ENCODE measurements at places on chromosomes 4 and X.
A peak's percentile ranks its signal among the peaks of the same experiment; 100 is the strongest.

GRCh38 chr4:35493977-35494376 lies 750.3 kb downstream of the ARAP2 start:
- no peak for DNase-seq

DNA sequence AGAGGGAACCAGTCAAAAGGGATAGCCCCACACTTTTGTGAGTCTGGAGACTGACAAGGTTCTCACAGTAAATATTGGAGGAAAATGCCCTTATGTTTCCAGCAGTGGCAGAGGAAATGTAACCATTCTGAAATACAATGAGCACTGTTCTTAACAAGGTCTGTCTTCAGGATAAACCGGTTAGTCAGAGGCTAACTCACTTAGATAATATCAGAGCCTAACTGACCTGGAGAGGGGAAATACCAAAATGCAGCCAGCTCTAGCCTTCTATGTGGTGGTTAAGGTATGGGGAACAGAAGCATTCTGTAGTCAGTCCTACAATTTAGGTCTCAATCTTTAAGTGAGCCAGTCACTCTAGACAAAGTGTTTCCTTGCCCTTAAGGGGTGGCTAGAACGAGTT lies 70.8 kb downstream of the TBCK start:
- no peak for DNase-seq

GRCh38 chr4:139761461-139761860 lies 95.8 kb downstream of the MGST2 start:
- DNase-seq = no peak

DNA sequence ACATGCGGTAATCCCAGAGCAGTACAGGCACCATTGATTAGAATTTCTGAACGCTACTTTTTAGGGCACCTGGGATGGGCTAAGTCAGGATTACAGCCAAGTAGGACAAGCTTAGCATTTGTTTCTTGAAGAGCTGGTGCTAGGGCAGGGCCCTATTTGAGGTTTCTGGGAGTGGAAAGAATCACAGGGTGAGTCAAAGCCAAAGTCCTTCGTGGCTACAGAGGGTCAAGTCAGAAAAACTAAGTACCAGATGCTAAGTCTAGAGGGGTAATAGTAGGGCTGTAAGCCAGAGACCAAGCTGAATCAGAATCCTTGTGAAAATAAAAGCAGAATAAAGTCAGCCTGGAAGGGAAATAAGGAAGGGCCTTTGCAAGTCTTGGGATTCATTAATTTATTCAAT lies 448.6 kb downstream of the ZIC3 start:
- DNase-seq = no peak

DNA sequence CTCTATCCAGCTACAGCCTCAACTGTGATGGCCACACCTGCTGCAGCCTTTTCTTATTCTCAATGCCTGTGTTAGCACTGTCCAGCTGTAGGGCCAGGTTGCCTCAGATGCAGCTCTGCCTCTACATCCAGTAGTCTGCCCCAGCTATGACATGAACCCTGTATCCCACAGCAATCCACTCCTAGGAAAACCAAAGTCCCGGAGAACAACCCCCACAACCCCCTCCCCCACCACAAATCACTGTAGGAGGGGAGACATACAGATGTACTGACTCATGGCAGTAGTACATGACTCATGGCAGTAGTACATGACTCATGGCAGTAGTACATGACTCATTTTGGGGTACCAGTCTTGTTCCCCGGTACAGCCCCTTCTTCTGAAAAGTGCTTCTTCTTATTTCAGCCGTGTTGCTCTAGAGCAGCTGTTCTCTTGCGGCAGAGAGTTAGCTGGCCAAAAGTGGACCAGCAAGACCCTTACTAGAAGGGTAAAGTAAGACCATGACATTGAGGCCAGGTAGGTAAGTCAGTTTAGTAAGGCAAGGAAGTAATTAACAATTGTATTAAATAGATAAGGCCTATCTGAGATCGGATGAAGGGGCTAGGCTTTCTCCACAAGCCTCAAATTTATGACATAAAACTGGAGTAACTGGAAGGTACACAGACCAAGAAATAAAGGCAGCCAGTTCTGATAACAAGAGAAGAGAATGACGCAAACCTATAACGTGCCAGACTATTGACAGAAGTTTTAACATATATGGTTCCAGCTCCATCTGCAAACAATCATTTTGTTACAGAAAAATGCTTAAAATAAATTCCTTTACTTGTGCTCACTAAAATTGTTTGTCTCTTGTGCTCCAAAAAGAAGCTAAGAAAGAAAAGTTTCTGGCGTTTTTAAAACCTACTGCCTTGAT lies 221.4 kb downstream of the TACR3 start:
- DNase-seq = no peak

DNA sequence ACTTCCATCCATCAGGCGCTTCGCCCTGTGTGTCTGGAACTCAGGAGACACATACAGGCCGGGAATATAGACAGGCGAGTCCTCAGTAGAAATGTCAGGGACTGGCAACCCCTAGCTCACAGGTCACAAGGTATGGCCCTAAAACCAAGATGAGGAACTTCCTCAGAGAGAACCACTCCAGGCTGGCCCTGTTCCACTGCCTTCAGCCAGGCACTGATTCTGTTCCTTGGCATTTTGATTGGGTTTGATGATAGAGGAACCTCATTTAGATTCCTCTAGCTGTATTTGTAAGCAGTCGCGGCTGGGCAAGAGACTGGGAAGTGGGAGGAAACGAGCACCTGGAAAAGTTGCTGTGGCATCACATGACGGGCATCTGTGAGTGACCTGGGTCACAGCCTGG lies 8.1 kb downstream of the HPSE start:
- no peak for DNase-seq

DNA sequence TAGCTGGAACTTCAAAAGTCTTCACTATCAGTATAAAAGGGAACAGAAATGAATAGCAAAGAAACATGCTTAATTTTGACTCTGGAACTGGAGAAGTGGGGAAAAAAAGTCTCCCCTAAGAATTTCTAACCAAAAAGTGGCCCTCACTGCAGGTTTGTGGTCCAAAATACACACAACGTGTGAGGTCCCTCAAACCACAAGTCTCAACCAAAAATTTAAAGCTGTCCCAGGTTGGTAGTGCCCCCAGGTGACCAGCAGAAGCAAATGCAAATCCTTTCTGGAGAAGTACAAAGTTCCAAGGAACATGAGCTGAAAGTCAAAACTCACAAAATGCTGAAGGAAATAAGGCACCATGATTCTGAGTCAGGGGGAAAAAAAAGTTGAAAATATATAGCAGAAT lies 23.6 kb upstream of the VAMP7 start:
- DNase-seq = no peak

GRCh38 chr4:139863531-139863930 lies 197.9 kb downstream of the MGST2 start:
- DNase-seq = no peak

DNA sequence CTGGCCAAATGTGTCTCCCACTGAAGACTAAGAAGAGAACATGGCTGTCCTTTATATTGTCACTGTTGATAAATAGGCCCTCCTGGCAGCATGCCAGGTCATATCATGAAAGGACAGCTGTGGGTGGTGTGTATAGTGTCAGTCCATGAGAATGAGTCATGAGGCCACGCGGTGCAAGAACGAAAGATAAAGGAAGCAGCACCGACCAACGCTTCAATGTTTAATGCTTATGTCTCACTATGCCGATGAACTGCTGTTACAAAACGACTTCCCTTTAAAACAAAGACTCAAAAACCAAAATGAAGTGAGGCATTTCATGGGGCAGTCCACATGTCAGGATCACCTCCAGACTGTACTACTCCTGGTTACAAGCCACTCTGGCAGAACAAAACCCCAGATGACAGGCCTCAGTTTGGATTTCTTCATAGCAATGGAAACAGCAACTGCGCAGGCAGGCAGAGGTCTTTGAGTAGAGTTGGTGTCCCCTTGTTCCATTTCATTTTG lies 5.2 kb upstream of the TCEANC start:
- peak; percentile 26 for DNase-seq

GRCh38 chr4:57492251-57492878 lies 382.2 kb upstream of the IGFBP7 start:
- no peak for DNase-seq

GRCh38 chr4:65911720-65912119 lies 241.4 kb upstream of the EPHA5 start:
- no peak for DNase-seq

- DNase-seq = no peak
These were observed 171.2 kb downstream of the LDB2 start for GRCh38 chr4:16727218-16727617.

DNA sequence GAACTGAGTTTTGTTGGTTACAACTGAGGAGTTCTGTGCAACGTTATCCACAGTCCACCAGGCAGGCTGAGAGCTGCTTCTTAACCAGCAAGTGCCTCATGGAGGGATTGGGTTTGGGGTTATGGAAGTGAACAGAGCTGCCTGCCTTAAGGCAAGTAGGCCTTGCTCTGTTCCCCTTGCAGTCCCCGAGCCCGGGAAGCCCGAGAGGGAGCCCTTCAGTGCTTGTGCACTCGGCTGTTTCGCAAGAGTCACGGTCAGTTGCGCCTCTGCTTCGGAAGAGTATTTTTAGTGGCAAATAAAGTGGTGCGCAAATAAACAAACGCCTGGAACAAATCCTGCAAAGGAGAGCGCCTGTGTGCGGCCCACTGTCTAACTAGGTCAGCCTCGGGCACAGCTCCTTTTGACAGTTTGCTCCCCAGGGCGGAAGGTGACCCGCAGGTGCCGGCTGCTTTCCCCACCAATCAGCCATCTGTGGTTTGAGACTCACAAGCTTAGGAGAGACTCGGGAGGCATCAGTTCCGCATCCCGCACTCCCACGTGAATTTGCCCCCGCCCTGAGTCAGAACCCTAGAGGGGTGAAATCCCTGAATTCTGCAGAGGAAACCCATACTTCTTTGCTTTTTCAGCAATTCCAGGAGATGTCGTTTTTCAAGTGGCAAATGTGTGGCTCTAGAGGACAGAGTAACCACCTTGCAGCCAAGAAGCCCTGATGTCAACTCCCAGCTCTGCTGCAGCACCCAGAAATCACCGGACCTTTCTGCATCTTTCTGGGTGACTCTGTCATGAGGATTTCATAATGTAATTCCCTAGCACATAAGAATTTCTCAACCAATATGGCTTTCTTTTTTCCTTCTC lies 56.8 kb downstream of the LGI2 start:
- DNase-seq = no peak

GRCh38 chr4:94574616-94575015 lies 122.9 kb downstream of the PDLIM5 start:
- no peak for DNase-seq

GRCh38 chr4:2177443-2178093 lies 64.4 kb downstream of the HAUS3 start:
- no peak for DNase-seq

DNA sequence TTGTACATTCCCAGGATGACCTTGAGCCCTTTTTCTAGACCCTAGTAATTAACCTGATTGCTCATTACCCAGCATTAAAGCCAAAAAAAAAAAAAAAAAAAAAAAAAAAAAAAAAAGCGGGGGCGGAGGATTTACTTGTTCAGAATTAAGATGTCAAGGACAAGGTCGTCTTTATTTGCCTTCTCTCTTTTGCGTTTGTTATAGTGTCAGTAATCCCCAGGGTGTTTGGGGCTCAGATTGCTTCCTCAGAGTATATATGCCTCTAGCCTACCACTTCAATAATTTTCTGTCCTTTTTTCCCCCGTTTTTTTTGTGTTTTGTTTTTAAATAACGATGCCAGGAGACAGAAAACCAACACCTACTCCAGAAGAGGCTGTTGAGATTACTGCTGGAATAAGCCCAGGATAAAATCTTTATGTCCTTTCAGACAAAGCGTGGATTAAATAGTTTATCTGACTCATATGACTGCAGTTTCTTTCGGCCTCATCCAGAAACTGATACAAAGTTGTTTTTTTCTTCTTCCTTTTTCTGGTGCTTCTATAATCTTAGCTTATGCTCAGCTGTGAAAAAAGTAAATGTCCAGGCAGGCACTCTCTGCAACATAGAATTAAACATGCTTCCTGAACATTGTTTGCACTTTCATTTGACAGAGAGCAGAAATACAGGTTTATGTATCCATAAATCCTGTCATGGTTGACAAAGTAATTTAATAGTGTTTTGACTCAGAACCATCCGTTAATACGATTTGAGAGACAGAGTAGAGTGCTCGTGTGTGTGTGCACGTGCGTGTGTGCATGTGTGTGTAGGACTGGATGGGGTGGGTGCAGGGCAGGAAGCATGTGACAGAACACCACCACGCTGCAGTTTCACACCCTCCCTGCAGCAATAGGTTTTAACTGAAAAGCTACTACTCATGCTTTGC lies 138.6 kb downstream of the AFF1 start:
- DNase-seq = peak; percentile 18

GRCh38 chrX:97529536-97530200 lies 646.0 kb downstream of the RPA4 start:
- no peak for DNase-seq

DNA sequence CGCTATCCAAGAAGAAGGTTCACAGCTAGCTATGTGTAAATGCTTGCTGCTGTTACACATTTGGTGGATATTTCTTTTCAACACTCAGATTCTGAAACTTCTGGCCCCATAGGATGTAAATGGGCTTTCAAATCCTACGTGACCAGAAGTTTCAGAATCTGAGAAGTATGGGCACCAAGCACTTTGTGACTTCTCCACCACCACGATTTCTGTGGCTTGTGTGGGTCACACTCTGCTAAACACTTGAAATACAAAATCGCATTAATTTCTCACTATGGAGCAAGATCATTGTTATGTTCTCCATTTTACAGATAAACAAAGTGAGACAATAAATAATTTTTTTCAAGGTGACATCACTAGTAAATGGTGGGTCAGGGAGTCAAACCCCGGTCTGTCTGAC lies 259.4 kb upstream of the JADE1 start:
- no peak for DNase-seq

- DNase-seq = no peak
These were observed 38.5 kb downstream of the APBB2 start for GRCh38 chr4:41175794-41176193.

DNA sequence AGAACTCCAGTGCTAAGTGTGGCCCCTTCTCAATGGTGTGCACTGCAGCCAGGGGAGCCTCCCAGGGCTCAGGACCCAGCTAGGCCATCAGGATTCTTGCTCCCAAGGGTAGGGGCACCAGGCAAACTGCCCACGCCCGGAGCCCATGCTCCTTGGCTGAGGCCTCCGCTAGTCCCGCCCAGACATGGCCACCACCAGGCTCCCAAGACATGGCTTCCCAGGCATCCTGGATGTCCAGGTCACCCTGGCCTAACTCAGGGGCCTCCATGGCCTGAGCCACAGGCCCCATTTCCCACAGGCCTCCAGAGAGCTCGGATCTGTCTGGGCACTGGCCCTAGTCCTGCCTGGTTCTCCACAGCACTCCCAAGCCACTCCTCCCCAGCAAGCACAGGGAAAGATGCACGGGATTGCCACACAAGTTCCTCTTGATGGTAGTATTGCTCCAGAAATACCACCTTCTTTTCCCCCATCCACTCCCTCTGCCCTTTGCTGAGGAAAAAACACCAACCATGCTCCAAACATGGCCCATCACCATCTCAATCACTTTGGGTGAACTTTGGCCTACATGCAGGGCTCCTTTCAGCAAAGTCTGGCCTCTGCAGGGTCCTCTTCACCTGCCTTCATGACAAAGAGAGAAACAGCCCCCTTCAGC lies 274.7 kb upstream of the AGTR2 start:
- no peak for DNase-seq
